ENCODE measurements at places on chromosomes 7 and 10.

DNA sequence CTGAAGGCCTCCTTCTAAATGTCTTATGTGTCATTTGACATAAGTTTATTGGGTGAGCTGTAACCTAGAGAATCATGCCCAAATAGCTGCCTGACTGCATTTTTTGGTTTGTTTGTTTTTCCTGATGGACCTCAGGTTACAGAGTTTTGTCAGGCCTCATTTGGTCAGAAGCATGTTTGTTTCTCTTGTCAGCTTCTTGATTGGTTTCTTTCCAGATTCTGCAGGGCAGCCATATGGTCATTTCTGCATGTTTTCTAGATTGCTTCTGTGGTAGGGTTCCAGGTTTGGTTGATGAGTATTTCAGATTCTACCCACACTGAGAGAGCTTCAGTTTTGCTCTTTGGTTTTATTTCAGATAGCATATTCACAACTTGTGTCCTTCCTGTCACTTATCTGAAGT, 28.0 kb downstream of the GLCCI1 start:
- DNase-seq: no peak

DNA sequence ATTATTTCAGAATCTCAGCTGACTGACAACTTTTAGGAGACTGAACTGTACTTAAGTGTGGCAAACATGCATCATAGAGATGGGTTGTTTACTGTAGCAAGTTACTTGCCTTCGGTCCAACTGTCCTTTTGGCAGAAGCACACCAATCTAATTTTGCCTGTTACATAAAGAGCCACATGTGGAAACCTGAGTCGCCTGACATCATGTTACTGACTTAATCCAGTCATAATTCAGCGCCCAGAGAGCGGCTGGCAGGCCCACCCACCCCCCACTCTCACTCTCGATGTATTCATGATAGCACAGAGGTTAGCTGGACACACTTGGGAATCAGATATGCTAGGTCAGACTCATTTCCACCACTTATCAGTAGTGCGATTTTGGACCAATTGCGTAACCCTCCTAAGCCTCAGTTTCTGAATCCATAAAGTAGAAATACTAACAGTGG, 57.3 kb upstream of the CAPZA2 start:
- no peak for DNase-seq

DNA sequence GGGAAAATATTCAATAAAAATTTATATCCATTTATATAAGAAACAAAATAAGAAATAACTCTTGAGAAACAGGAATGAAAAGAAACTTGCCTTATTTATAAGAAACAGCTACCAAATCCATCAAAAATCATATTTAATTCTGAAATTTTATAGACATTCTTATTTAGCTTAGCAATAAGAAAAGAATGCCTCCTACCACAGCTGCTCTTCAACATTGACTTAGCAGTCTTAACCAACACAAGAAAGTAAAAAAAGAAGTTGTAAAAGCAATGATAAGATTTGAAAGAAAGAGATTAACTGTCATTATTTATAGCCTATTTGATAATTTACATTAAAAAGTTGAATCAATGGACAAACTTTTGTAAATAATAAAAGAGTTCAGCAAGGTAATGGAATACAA, 212.8 kb downstream of the ZNF365 start:
- DNase-seq: no peak

DNA sequence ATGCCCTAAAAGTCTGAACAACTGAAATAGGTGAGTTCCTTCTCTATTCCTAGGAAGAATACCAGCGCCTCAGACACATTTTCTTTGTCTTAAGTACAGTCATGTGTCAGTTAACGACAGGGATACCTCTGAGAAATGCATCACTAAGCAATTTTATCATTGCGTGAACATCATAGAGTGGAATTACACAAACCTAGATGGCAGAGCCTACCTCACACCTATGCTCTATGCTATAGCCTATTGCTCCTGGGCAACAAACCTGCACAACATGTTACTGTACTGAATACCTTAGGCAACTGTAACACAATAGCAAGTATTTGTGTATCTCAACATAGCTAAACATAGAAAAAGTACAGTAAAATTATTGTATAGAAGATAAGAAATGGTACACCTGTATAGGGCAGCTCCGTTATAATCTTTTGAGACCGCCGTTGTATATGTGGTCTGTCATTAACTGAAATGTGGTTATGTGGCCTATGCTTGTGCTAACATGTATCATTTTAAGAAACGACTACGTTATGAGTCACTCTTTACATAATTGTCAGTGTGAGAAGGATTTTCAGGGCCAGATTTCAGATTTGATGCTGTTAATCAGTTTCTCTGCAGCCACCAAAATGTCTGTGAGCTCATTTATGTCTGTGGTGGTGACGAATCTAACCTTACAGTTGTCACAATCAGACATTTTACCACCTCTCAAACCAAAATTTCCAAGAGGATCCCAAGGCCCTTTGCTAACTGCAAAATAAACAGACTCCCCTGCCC, 66.1 kb upstream of the STK17A start:
- no peak for DNase-seq

GRCh38 chr7:130877236-130877990, 143.4 kb upstream of the KLF14 start:
- DNase-seq: no peak

- DNase-seq: no peak
Measured at GRCh38 chr7:40223451-40224127, 88.8 kb downstream of the SUGCT start.

DNA sequence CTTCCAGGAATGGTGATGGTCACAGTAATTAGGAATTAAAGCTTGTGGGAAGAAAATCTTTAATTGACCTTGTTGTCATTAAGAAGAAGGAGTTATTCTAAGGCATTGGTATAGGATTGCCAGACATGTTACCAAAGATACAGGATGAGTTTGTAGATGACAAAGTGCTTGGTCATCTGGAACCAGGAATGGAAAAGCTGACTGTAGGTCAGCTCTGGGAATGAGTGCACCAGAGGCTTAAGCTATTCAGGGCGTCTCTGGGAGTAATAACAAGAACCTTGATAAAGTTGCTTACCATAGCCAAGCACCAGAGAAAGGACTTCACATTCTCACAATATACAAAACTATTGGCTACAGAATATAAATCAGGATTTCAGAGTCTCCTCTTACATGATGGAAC, 89.0 kb downstream of the PHTF2 start:
- no peak for DNase-seq

GRCh38 chr7:7746458-7746857, 28.1 kb upstream of the RPA3 start:
- DNase-seq: no peak

All from stimulated activated CD8-positive, alpha-beta memory T cell treated with anti-CD3 and anti-CD28 coated beads, Interleukin-4, amount 100 ng/mL, for 1 hour (primary cell).